ENCODE measurements at places on chromosomes 2 and 18.

DNA sequence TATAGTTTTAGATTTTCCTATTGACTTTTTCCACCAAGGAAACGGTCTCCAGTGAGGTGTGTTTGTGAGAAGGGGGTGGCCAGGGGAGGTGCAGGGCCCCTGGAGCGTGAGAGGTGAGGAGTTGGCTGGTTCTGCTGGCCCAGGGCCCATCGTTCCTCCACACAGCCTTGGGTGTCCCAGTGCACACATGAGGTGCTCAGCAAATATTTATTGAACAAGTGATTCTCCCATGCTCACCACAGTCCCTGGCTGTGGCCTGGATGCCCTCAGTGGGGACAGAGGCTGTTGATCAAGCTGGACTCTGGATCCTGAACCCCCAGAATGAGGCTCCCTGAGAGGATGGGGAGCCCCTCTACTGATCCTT lies 5.0 kb downstream of the HAAO start:
- DNase-seq: no peak

DNA sequence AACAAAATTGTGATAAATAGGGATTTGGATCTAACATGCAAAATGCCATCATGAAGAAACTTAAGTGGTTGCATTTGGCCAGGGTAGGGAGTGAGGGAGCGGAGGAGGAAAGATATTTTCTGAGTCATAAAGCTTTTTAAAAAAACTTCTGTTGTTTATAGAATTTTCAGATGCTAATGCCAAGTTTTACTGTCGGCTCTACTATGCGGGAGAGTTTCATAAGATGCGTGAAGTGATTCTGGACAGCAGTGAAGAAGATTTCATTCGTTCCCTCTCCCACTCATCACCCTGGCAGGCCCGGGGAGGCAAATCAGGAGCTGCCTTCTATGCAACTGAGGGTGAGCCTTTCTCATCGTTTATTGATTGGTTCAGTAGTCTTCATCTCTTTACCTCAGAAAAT lies 56.0 kb upstream of the PTH2R start:
- no peak for DNase-seq

GRCh38 chr18:76398896-76399612 lies 96.0 kb downstream of the ZNF516 start:
- DNase-seq: peak; percentile 58

DNA sequence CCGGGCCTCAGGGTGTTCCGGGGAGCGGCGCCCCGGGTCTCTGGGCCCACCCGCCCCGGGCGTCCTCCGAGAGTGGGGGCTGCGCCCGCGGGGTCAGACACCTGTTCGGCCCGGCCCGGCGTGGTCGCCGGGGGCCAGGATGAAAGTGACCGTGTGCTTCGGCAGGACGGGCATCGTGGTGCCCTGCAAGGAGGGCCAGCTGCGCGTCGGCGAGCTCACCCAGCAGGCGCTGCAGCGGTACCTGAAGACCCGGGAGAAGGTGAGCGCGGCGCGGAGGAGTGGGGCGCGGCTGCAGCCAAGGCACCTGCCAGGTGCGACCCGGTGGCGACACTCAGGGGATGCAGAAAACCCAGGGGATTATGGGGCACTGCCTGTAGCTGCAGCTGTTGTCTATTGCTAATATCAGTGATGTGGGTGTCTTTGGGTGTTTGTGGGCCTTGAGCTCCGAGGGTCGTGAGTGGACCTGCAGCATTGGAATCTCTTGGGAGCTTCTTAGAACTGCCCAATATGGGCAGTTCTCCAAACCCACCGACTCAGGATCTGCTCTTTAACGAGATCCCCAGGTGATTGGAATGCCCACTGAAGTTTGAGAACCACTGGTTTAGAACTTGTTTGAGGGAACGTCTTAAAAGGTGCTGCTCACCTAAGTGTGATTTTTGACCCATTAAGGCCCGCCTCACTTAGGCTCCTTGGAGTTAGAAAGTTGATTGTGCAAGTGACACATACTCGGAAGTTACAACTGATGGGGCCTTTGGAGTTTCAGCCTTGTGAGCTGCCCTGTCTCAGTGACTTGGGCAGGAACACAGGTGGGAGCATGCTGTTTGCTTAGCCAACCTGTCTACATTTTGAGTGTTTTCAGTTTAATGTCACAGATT lies 823 bp downstream of the PARD3B start:
- DNase-seq: peak; percentile 8

GRCh38 chr18:22348521-22349316 lies 69.0 kb downstream of the CTAGE1 start:
- peak; percentile 52 for DNase-seq

DNA sequence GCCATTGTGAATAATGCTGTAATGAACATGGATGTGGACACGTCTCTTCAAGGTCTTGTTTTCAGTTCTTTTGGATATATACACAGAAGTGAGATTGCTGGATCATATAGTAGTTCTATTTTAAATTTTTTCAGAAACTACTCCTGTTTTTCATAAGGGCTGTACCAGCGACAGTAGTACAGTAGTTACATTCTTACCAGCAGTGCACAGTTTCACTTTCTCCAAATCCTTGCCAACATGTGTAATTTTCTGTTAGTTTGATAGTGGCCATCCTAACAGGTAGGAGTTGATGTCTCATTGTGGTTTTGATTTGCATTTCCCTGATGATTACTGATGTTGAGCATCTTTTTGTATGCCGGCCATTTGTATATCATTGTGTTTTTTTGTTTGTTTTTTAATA lies 81.7 kb downstream of the EPC2 start:
- peak; percentile 11 for DNase-seq

- DNase-seq: no peak
These were observed 13.5 kb upstream of the CALCRL start for GRCh38 chr2:187461294-187462261.

GRCh38 chr2:157334335-157334734 lies 8.7 kb upstream of the ERMN start:
- DNase-seq: no peak
